ENCODE measurements at places on chromosomes 5 and 9.

- peaks cover 12% of the 10 kb centered on the region for H3K4me1 ChIP-seq
- H3K4me3 ChIP-seq: no peak overlapping the region
- DNase-seq: no peak
- no peaks in the 10 kb centered on the region for H3K36me3 ChIP-seq
Observed at GRCh38 chr9:126524353-126525077, 89.2 kb upstream of the LMX1B start.

GRCh38 chr9:1845425-1845824, 169.7 kb upstream of the SMARCA2 start:
- DNase-seq: no peak
- no peaks in the 10 kb centered on the region for H3K4me1 ChIP-seq
- no peaks in the 10 kb centered on the region for H3K36me3 ChIP-seq
- H3K27me3 ChIP-seq: peaks cover 4% of the 10 kb centered on the region
- no peak overlapping the region for H3K27ac ChIP-seq

DNA sequence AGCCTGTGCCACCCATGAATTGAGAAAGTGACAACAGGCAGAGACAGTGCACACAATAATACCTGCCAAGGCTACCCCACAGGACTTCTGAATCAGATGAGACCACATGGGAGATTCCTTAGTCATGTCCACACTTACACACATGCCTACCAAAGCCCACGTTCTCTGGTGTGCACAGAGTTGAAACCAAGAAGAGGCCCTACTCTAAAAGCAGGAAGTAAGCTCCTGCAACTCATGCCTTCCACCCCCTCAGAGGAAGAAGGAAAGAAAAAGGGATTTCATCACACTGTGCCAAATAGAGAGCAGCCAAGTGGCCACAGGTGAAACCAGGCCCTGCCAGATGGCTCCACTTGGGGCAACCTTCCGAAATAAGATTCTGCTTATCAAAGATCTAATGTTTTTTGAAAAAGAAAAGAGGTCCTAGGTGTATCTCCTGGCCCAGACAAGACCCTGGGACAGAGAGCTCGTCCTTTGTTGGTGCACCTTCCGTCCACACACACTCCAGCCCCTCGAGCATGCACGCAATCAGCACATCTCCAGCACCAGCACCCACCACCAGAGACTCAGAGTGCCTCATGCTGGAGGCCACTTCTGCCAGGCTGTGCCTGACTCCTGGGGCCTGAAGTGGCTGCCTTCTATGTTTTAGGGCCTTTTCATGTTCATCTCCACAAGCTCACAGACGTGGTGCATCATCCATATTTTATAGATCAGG, 114.6 kb upstream of the SPOCK1 start:
- peak; percentile 10 for DNase-seq
- H3K27ac ChIP-seq: no peak overlapping the region
- H3K4me3 ChIP-seq: no peak overlapping the region
- H3K36me3 ChIP-seq: no peaks in the 10 kb centered on the region
- peaks cover 4% of the 10 kb centered on the region for H3K4me1 ChIP-seq

GRCh38 chr9:91899219-91899563, 50.8 kb downstream of the ROR2 start:
- no peak overlapping the region for H3K4me3 ChIP-seq
- no peak overlapping the region for H3K27ac ChIP-seq
- H3K4me1 ChIP-seq: no peaks in the 10 kb centered on the region
- peaks cover 29% of the 10 kb centered on the region for H3K27me3 ChIP-seq
- no peaks in the 10 kb centered on the region for H3K36me3 ChIP-seq

DNA sequence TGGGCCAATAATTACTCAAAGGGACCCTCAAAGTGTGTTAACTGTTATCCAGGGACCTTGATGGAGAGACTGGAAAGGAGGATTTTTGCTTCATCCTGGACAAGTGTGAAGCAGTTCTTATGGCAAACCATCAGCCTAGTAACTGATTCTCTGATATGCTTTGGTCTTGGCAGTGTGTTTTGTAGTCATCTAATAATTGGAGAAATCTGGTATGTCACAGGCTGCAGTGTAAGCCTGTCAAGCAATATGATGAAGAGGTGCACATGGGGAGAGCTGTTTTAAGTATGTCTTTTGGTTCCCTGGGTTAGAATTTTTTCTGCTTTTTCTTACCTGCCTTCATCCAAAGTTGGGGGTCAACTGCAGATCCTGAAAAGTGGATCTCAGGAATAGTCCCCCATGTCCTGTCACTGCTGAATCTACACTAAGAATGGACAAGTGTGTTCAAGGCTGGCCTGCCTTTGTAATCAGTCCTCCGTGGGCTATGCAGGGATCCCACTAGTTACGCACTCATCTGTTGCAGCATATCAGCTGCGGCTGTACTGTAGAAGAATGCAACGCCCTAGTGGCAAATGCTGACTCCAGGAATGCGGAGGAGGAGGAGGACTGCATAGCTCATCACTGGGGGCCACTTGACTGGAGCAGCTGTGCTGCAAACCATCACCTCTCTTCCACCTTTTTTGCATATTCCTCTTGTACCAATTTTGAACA, 1.9 kb downstream of the SPTAN1 start:
- no peak overlapping the region for H3K27ac ChIP-seq
- H3K36me3 ChIP-seq: peaks cover 7% of the 10 kb centered on the region
- peak; percentile 19 for DNase-seq
- no peak overlapping the region for H3K4me3 ChIP-seq
- no peaks in the 10 kb centered on the region for H3K27me3 ChIP-seq

DNA sequence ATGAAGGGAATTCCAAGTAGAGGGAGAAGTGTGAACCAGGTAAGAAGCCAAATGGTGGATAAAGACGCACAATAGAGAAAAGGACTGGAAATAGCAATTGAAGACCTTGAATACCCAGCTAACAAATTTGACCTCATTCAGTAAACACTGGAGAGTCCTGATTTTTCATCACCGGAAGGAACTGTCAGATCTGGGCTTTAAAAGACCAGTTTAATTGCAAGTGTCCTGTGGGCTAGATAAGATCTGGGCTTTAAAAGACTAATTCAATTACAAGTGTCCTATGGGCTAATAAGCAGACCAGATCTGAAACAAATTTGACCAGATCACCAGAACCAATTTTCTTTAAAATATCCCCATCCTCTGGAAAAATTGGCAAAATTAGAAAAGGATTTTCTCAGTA, 380.0 kb downstream of the ACTL7B start:
- H3K36me3 ChIP-seq: no peaks in the 10 kb centered on the region
- H3K4me1 ChIP-seq: no peaks in the 10 kb centered on the region
- no peak for DNase-seq
- H3K27ac ChIP-seq: no peak overlapping the region
- no peaks in the 10 kb centered on the region for H3K27me3 ChIP-seq
- no peak overlapping the region for H3K4me3 ChIP-seq

GRCh38 chr5:16970826-16971225, 34.7 kb upstream of the MYO10 start:
- no peaks in the 10 kb centered on the region for H3K36me3 ChIP-seq
- H3K27me3 ChIP-seq: no peaks in the 10 kb centered on the region
- no peaks in the 10 kb centered on the region for H3K4me1 ChIP-seq
- DNase-seq: no peak

- H3K4me1 ChIP-seq: peaks cover 7% of the 10 kb centered on the region
- H3K27me3 ChIP-seq: no peaks in the 10 kb centered on the region
- no peak overlapping the region for H3K27ac ChIP-seq
- no peak for DNase-seq
Observed at GRCh38 chr5:146018514-146019375, 82.4 kb downstream of the SH3RF2 start.

DNA sequence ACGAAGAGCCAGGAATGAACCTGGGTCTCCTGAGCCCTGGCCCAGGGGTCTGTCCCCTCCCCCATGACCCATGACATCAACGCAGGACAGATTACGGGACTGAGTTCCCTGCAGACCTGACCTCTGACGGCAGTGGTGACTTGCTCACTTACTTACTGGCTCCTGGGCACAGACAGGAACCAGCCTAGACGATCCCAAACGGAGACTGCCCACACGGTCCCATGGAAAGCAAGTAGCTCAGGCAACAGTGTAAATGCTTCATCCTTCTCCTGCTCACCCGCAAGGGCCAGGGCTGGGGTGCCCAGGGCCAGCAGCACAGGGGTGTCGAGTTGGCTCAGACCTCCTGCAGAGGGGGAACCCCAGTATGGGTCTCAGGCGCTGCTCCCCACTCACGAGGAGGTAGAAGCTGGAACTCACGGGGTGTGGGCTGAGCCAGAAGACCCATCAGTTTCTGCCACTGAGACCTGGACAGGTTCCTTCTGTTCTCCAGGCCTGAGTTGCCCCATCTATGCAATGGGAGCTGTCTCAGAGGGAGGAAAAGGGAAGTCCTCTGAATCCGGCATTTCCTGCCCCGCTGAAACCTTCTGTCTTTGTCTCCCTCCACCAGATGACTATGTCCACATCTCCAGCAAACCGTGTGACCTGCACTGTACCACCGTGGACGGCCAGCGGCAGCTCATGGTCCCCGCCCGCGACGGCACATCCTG, 5.6 kb downstream of the ADAMTSL2 start:
- no peaks in the 10 kb centered on the region for H3K36me3 ChIP-seq
- H3K4me3 ChIP-seq: no peak overlapping the region
- H3K4me1 ChIP-seq: no peaks in the 10 kb centered on the region
- H3K27ac ChIP-seq: no peak overlapping the region

DNA sequence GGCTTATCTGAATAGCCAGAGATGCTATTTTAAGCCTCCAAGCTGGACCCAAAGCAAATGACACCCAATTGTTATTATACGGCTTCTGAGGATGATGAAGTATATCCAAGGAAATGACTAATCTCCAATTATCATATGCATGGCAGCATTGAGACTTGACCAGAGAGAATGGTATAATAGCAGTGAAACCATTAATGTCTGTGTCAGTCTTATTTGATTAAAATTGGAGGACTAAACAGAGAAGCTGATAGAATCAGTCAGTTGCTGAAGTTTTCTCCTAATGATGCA, 200.5 kb downstream of the EFNA5 start:
- H3K36me3 ChIP-seq: no peaks in the 10 kb centered on the region
- DNase-seq: no peak
- H3K4me1 ChIP-seq: peaks cover 8% of the 10 kb centered on the region
- no peak overlapping the region for H3K27ac ChIP-seq

All from T-helper 2 cell treated with Interferon-gamma antibody and Interleukin-4, amounts not matched to agents 5 μg/mL and 100 μg/mL, for 36 hours (primary cell).